ENCODE measurements at places on chromosomes 1 and 21.

DNA sequence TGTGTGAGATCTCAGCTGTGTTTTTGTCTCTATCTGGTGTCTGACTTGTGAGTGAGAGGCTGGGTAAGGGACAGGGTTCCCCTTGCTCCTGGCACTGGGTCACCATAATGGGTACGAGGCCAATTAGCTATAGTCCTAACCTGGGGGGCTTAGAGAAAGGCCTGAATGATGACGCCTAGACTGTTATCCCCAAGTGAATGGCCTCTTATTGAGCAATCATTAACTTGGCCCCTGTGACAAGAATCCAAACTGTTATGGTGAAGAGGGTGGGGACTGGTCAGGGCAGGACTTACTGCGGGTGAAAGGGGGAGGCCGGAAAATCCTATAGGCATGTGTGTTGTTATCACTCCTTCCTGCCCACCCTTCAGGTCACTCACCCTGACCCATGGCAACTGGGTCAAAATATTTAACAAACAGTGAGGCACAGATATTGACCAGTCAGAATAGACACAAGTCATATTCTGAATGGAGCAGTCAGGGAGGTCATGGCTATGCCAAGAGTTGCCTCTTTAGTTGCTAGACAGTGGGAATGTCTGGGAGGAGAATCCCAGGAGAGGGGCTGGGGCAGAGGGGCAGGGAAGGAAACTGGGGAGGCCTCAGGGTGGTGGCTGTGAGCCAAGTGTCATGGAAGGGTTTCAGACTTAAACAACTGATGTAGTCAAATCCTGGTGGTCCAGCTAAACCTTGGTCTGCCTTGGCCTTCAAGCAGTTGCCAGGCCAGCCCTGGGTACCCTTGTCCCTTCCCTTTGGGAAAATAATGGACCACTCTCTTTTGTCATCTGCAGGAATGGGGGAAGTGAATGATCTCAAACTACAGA, 3.2 kb downstream of the NR0B2 start:
- DNase-seq = no peak

DNA sequence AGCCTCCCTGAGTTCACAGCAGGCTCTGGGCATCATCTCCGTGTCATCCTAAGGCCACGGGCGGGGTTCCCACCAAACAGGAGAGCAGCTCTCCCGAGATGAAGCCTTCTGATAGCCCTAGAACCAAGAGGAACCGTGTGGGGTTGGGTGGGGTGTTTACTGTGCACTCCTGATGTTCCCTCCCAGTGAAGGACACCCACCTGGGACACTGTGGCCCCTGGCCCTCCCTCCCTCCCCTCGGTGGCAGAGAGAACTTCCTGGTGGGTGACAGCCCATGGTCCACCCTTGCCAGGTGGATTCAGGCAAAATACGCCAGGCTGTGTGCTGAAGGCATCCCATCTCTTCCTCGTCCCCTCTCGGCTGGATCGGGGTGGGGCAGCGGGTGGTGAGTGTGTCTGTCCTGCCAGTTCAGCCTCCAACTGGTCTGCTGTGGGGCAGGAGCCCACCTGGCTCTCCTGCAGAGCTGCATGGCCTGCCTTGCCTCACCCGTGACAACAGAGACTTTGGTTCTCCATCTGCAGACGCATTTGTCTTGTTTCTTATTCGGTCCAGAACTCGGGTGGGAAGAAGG, 15.6 kb upstream of the C1orf174 start:
- DNase-seq = no peak

- peak; percentile 39 for DNase-seq
Observed at GRCh38 chr1:37795340-37796125, 1.9 kb downstream of the MANEAL start.

DNA sequence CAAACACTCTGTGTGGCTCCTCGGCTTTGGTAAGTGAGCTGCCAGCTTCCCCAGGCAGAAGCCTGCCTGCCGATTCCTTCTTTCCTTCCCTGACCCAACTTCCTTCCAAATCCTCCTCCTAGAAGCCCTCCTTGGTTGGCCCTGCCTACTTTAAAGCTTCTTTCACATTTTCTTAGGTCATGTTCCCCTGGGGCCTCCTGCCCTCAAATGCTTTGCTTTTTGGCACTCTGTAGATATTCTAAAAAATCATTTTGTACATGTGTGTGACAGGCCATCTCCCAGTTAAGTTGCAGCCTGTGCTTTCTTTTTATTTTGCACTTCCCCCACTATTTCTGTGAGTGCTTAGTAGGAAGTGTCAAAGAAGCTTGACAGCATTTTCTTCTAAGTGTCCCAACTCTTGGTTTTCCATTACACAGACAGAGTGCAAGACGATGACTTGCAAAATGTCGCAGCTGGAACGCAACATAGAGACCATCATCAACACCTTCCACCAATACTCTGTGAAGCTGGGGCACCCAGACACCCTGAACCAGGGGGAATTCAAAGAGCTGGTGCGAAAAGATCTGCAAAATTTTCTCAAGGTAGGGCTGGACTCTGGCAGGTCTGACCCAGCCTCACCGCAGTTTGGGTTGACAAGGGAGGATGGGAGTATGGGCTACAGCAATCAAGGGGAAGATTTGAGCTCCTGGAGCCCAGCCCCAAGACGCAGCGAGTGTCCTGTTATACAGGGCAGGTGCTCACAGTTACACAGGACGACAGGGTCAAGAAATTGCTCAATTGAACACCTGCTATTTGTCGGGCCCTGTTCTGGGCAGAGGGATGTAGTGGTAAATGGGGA, at the start of gene S100A9:
Gene S100A9 (plus strand): TSS at position 2 of the 838 bp plus-strand sequence. CDS start 430 bp downstream, at position 432.
- DNase-seq = no peak

DNA sequence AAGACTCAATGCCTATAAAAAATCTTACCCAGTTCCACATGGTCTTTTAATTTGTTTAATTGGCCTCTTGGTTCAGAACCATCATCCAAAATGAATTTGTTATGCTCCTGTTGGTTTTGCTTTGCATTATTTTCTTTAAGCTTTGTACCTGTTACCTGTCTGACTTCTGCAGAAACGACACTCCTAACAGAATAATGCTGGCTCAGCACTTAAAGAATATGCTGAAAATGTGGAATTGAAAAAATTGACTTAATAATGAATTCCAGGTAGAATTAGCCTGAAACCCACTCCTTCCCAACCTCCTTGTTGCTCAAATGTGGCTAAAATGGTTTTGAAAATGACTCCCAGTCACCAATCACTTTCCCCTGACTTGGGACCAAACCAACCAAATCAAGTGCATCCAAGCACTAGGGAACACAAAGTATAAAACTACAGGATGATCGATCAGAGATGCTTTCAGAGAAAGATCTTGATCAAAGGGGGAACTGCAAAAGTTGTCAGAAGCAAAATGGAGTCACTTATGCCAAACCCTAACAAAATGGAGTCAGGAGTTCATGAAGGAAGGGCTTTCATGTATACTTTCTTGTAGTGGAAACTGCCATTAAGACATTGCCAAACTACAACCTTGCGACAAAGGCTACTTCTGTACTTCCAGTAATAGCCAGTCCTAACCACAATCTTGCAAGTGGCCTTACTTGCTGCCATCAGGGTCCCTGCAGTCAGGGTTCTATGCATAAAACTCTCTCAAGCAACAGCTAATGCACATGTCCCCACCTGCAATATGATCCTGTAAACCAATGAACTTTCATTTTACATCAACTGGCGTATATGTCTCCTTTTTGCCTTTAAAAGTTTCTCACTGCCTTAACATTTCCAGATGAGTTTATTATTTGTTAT, 5.4 kb downstream of the GBP7 start:
- DNase-seq = no peak

Data from fibroblast of skin of scalp (primary cell).